ENCODE measurements at places on chromosomes 5 and 9.

GRCh38 chr5:131381777-131382176 lies 117.9 kb downstream of the CDC42SE2 start:
- no peak for DNase-seq

GRCh38 chr5:56406221-56406620 lies 173.1 kb upstream of the ANKRD55 start:
- DNase-seq: no peak

GRCh38 chr5:133527311-133527710 lies 85.0 kb downstream of the FSTL4 start:
- DNase-seq: peak; percentile 58

- DNase-seq: peak; percentile 52
Measured at GRCh38 chr9:79028101-79028500, 543.7 kb upstream of the TLE4 start.

DNA sequence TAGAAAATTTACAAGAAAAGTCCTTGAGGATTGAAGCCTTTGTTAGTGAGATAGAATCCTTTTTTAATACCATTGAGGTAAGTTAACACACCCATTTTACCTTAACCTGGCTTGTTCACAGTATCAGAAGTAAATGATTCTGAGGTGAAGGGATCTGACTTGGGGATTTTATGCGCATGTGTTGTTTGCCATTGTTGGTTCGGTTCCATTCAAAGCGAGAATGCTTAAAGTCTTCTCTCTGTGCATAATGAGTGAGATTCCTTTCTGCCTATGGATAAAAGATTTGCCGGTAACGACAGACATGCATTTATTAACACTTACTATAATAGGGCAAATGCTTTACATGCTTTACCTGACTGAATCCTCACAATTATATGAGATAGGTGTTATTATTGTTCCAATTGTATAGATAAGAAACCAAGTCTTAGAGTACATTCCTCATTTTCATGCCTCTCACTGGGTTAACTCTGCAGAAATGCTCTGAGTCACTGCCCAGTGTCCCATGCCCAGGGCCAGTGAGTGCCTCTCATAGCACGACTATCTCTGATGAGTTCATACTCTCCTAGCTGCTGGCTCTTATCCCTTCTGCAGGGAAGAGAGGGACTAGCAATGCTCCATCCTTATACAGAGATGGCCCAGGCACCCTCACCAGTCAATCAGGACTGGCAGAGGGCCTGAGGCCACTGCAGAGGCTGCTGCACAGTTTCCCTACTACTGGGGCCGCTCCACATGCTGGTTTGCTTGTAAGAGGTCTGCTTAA lies 54.4 kb downstream of the CMYA5 start:
- no peak for DNase-seq

DNA sequence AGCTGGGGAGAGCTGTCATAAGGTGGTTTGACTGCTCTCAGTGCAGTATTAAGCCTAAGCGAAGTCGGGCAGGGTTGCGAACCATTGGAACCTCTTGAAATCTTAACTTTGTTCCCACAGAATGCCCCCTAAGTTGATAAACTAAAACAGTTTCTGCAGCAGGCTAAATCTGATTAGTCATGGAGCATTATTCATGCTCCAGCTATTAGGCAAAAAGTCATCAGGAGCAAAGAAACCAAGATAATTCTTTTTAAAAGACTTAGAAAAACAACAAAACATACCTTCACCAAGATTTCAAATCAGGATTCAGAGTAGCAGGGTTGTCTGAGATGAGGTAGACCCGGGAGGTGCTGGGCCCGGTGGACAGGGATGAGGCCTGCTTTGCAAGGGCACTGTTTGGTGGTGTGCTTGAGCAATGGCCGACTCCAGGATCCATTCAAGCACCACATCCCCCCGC lies 69.9 kb upstream of the PLPP1 start:
- DNase-seq: peak; percentile 75

All from fibroblast of skin of scalp (primary cell).